Liver (tissue), 10 donors: ENCODE measurements at places on chromosomes 3 and 15.

DNA sequence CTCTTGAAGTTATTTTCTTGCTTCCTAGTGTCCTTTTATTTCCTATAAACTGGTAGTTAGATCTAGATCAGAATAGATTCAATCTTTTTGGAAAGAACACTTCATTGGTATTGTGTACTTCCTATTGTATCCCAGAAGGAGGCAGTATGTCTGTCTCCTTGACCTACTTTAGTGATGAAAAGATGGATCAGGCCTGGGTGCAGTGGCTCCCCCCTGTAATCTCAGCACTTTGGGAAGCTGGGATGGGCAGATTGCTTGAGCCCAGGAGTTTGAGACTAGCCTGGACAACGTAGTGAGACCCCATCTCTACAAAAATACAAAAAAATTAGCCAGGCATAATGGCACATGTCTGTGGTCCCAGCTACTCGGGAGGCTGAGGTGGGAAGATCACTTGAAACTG lies 12.0 kb downstream of the BSN start:
- DNase-seq: no peak

DNA sequence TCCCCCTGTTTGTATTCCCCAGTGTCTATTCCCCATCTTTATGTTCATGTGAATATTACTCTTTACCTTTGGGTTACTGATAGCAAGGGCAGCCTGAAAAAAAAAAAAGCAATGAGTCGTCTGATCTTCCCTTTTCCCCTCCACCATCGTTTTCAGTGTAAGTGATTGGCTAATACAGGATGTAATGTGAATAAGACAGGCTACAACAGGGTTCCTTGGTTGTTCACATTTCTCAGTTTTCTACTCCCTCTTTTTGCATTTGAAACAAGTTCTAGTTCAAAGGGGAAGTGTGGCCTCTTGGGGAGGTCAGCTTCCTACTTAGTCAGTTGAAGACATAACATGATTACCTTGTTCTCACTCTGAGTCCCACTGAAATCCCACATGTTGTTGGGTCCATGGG lies 278.0 kb upstream of the TRIM42 start:
- no peak for DNase-seq

- DNase-seq: no peak
Observed at GRCh38 chr3:31157893-31158620, 263.6 kb upstream of the GADL1 start.

GRCh38 chr3:129184396-129184657 lies 631 bp upstream of the CNBP start:
- no peak for DNase-seq

DNA sequence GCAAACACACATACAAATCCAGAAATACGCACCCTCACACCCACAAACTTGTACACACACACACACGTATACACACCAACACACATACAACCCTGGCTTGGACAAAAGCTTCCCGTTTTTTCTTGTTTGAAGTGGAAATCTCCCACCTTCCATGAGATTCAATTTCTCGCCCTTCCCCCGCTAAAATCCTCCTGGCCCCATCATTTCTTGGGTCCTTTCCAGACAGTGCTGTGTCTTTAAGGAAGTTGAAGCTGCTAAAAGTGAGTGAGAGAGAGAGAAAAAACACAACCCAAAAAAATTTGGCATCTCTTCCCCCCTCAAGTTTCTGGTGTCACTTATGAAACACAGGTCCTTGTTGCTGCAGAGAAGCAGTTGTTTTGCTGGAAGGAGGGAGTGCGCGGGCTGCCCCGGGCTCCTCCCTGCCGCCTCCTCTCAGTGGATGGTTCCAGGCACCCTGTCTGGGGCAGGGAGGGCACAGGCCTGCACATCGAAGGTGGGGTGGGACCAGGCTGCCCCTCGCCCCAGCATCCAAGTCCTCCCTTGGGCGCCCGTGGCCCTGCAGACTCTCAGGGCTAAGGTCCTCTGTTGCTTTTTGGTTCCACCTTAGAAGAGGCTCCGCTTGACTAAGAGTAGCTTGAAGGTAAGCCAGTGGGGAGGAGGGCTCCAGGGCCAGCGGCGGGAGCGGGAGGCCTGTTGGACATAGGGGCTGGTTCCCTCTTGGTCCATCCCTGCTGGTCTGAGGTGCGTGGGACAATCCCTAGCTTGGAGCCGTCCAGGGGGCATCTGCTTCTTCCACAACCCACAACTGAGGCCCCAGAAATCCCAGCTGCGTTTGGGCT lies at the start of gene ISLR:
TSS of gene ISLR (plus strand) at position 331 of the 839 bp plus-strand sequence. CDS start 1,149 bp downstream, outside the sequence.
- peak; percentile 14 for DNase-seq

DNA sequence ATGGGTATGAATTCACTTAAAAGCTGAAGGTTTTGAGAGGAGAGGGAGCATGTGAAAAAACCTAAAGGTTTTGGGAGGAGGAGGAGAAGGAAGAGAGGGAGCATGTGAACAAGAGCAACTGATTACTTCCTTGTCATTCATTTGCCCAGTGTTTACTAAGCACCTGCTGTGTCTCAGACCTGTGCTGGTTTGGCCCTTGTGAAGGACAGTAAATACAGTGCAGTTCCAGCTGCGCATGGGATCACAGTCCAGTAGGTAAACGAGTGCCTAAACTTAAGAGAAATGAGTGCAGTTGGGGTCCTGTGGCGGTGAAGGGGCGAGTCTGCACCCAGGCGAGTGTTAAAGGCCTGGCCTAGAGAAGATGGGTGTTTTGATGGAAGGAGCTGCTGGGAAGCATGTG lies 38.6 kb downstream of the IGF1R start:
- DNase-seq: no peak

- no peak for DNase-seq
Observed at GRCh38 chr3:13549623-13550422, 898 bp downstream of the FBLN2 start.

GRCh38 chr3:64501298-64501906 lies 186.4 kb downstream of the ADAMTS9 start:
- no peak for DNase-seq

- no peak for DNase-seq
Observed at GRCh38 chr15:91911844-91912243, 58.3 kb downstream of the SLCO3A1 start.

DNA sequence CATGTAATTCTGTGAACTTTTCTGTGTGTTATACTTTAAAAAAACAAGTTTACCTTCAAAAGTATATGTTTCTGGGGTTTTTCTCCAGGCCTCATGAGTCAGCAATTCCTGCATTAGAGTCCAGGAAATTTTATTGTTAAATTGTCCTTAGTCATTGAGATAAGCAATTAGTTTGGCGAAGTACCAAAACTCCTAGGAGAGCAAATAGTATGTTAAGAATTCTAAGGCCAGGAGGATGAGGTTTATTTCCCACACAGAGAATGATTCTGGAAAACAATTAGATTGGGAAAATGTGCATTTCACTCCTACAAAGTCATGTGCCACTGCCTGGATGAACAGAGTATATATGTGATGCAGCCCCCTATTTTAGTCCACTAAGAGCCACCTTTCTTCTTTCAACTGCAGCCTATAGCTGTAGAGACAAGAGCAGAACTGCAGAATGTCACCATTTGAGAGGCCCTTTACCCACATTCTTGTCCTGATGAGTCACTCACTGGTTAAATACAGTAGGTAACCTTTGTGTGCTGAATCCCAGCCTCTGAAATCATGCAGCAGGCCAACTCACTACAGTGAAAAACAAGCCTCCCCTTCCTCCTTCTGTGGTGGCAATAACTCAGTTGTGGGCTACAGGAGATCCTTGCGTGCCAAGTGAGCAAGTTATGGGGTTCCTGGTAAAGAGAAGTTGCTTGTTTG lies 452.8 kb upstream of the THBS1 start:
- DNase-seq: no peak

GRCh38 chr15:91336687-91337086 lies 236.6 kb downstream of the SV2B start:
- no peak for DNase-seq

DNA sequence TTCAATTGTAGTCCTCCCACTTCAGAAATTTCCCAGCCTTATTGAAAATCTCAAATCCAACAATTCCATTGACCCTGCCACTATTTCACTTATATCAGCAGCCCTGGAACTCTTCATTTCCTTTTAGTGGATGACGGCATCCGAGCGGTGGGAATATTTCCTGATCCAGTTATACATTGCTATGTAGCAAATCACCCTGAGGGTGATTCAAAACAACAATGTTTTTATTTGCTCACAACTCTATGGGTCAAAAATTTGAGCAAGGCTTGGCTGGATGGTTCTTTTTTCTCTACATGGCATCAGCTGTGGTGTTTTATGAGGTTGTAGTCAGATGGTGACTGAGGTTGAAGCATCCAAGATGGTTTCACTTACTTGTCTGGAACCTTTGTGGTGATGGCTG lies 70.5 kb downstream of the CHST2 start:
- DNase-seq: no peak

DNA sequence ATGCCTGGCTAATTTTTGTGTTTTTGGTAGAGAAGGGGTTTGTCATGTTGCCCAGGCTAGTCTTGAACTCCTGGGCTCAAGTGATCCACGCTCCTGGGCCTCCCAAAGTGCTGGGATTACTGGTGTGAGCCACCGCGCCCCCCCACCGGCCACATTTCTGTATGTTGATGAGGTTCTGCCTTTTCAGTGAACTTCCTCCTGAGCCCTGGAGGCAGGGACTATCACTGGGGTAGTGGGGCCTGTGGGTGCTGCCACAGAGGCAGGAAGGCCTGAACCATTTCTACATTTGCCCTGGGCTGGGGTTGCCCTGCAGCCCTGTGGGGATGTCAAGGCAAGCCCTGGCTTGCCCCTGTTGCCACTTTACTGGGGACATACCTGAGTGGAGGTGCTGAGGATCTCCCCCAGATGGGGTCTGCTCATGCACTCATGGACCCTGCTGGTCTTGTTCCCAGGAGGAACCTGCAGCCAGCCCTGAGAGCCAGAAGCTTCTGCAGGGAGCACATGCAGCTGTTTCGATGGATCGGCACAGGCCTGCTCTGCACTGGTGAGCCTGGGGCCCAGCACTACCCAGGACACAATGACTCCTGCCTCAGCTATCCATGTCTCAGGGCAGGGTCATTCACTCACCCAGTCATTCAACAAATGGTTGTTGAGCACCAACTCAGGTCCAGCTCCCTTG lies 5.7 kb downstream of the SLC28A1 start:
- DNase-seq: no peak

DNA sequence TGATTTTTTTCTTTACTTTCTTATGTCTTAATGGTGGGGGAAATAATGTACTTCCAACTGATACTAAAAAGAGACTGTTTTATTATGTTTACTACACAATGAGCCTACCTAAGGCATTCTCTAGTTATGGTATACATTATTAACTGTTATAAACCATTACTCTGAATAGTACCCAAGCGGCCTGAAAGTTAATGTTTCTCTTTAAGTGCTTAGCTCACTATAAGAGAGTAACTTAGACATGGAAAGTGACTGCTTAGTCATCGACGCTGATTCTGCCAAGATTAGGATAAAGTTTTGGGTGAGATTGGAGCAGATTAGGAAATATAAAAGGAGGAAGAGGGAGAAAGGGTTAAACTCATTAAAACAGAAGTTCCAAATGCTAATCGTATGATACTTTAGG lies 365.0 kb downstream of the NLGN1 start:
- DNase-seq: no peak

DNA sequence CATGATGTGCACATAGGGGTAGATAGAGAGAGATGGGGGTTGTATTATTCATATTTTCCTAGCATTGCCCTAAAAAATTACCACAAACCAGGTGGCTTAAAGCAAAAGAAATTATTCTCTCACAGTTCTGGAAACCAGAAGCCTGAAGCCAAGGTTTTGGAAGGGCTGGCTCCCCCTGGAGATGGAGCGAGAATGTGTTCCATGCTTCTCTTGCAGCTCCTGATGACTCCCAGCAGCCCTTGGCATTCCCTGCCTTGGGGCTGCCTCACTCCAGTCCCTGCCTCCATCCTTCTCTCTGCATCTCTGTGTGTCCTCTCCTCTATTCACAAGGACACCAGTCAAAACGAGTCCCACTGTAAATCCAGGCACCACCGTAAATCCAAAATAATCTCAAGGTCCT lies 91.5 kb upstream of the FAM174B start:
- no peak for DNase-seq

- DNase-seq: no peak
Observed at GRCh38 chr3:128667641-128668040, 17.0 kb upstream of the RPN1 start.

- DNase-seq: no peak
Observed at GRCh38 chr3:67540198-67540894, 114.1 kb downstream of the SUCLG2 start.

GRCh38 chr3:142645236-142645793 lies 49.1 kb downstream of the PLS1 start:
- no peak for DNase-seq

- no peak for DNase-seq
Observed at GRCh38 chr3:79339846-79340245, 428.0 kb downstream of the ROBO1 start.

GRCh38 chr15:99542828-99543227 lies 23.0 kb upstream of the MEF2A start:
- no peak for DNase-seq

DNA sequence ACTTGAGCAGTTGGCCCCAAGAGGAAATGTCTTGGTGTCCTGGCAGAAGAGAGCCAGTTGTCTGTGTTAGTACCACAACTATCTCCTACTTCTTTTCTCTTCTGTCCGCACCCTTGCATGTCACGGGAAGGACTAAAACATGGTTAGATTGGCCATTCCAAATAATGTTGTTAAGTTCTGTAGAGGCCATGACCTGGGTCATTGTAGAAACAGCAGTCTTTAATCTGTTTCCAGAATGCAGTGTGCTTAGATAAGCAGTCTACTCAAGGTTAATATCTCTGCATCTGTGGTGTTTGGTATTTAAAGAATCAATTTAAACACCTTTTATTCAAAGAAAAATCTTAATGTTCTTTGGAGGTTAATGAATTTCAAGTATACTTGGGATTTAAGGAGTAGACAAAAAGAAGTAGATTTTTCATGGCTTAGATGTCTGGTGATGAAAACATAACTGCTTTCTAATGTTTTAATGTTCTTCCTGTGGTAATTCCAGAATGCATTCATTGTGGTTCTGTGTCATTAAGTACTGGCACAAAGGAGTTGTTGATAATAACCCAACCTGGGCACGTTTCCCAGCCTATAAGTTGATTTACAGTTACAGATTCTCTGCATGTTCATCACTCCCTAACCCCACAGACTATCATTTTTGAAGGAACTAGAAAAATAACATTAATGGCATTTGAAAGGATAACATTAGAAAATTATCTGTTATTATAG lies 58.9 kb downstream of the TMEM108 start:
- DNase-seq: no peak

GRCh38 chr15:31256378-31257265 lies 70.0 kb upstream of the KLF13 start:
- DNase-seq: peak; percentile 82

DNA sequence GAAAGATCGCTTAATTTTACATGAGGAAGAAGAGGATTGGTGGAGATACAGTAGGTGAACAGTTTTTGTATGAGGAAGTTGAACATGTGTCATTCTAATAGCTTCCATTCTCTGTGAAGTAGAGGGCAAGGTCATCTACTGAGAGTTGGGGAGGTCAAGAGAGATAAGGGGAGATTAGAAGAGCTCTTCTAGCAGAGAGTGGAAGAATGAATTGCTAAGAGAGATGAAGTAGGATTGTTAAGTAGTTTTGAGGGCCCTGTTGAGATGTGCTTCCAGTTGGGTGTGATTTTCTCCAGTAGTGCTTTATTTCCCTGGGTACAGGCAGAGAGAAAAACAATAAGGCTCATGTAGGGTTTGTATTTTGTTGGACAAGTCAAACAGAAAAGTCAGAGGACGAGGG lies 5.2 kb downstream of the OPA1 start:
- no peak for DNase-seq

- no peak for DNase-seq
Observed at GRCh38 chr3:171286580-171287249, 173.5 kb downstream of the TNIK start.

GRCh38 chr3:72816862-72817355 lies 31.3 kb downstream of the SHQ1 start:
- no peak for DNase-seq
